Glomerular endothelial cell (primary cell): ENCODE measurements at places on chromosomes 7 and 10. TPM values are rescaled to one million over a fixed set of nuclear protein-coding genes. Genes with fewer than 3 reads are reported as not detected.

GRCh38 chr7:155738652-155739537, 73.4 kb downstream of the SHH start:
- peak; percentile 54 for DNase-seq

DNA sequence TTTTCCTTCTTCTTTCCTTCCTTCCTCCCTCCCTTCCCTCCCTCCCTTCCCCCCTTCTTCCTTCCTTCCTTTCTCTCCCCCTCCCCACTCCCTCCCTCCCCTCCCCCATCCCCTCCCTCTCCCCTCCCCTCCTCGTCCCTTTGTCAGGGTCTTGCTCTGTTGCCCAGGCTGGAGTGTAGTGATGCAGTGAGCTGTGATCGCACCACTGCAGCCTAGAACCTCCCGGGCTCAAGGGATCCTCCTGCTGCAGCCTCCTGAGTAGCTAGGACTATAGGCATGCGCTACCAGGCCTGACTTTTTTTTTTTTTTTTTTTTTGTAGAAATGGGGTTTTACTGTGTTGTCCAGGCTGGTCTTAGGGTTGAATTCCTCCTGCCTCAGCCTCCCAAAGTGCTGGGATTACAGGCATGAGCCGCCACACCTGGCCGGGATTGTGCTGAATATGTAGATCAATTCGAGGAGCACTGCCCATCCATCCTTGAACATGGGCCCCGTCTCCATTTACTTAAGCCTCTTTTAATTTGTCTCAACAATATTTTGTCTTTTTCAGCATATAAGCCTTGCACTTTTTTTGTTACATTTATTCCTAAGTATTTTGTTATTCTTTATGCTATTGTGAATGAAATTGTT, 23.4 kb downstream of the GRIFIN start:
- DNase-seq: no peak

GRCh38 chr10:19719284-19719683, 96.9 kb upstream of the PLXDC2 start:
- no peak for DNase-seq

The BICC1 gene
- 8.8 and 22.9 TPM in 2 replicates for total RNA-seq

DNA sequence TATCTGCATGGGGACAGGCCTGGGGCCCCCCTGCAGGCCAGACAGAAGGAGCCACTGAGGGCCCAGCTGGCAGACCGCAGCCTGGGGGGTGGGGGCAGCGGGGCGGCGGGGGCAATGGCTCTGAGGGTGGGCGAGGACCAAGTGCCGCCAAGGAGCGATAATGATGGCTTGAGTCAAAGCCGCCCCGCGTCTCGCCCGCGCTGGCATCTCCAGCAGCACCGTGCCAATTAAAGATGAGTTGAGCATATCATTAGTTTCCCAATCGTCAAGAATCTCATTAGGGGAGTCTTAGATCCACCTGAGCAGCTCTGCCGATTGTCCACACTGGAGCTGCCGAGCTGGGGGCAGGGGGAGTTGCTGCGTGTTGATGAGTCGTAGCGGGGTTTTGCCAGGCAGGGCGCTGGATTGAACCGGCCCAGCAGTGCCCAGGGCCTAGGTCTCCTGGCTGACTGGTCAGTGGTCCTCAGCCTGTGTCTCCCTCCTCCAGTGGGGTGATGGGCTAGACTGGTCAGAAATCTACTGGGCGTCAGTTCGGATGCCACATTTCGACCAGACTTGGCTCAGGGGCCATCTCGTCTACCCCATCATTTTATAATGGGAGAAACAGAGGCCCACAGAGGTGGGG, 41.0 kb upstream of the PSMG3 start:
- no peak for DNase-seq

DNA sequence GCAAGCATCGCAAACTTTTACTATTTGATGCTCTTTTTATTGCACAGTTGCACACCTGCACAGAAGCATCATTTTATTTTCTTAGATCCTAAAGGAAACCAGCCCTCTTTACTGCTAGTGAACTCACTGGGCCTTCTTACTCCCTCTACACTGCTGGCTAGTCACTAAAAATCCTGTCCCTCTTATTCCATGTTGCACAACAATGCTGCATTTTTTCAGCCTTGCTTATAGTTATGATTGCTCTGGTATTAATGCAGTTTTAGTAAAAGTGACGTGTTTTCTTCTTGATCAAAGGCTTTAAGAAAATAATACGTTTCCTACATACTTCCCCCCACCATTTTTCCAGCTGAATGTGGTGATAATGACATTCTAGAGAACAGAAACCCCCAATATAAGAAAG, 132.9 kb upstream of the FAM3C start:
- no peak for DNase-seq

DNA sequence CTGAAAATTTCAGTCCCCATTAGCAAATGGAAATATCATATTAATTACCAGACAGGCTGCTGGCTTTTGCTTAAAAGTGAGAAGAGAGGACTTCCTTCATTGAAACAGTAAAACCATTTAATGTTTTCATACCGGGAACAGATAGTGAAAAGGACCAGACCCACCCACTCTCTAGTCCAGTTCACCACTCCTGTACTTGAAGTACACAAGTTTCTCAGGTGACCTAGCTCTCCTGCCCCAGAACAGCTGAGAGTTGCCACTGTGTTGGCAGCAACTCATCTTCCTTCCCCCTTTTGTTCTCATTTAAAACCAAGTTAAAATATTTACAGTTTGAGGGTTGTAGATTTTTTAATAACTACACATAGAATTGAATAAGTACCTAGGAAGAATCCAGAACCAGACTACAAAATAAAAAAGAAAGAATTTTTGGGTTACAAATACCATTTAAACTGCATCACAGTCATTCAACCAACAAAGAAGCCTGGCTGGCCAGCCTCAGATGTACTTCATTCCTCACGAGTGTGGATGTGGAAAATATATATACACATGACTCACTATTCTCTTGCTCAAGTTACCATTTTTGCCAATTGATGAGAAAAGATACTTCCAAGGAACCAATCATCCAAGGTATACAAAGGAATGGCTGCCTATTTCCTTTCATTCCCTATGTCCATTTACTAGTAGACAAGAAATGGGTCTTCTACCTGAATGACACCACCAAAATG, 68.1 kb downstream of the VPS41 start:
- DNase-seq: no peak

DNA sequence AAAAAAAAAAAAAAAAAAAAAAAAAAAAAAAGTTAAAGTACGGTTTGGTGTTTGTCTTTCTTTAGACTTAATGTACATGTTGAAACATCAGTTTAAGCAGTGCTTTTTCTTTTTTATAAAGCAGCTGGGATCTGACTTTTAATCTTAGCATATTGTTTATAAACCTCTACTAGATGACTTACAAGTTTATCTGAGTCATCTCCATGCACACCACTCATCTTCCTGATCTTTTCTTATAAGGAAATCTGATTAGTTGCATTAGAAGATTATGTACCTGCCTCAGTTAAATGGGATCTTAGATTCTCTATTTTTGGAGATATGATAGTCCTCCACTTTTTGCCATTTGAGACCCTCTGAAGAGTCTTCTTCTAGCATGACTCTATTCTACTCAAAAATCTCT, 391.9 kb upstream of the LRGUK start:
- no peak for DNase-seq

DNA sequence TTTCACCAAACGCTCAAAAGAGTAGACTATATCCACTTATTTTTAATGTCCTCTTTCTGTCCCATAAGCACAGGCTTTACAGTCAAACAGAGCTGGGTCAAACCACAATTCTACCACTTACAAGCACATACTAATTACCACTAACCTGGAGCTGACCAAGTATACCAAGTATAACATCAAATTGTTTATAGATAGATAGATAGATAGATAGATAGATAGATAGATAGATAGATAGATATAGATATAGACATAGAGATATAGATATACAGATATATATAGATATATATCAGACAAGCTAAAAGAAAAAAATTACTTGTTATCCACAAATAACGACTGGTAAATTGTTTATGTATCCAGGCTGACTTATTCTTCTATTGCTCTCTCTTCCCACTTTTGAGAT, 52.5 kb upstream of the SPOCK2 start:
- DNase-seq: no peak

DNA sequence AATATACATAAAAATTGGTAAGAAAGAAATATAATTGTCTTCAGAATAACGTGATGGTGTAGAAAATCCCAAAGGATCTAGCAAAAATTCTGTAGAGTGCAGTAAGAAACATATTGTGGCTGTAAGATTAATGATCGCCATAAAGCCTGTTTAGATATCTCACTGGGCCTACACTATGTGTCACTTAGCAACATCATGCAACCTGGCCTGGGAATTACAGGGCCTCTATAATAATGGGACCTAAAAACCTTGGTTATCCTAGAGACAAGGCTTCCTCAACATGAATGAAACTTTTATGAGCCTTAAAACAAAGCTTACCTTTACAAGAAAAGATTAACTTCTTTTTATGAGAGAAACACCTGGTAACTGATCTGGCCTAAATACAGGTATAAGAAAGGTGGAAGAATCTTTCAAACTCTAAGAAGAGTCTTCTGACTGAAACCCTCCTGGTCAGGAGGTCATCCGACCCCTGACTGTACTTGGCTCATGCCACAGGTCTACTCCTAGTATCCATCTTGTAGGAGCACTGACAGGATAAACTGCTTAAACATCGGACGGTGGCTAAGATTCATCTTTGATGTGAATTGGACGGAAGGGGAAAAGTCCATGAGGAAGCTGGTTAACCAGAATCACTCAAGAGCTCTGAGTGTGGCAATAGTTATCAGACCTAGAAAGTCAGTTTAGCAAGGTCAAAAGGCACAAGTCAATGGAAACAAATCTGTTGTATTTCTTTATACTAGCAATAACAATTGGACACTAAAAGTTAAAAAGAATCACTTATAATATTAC, 1155.1 kb upstream of the SORCS1 start:
- no peak for DNase-seq

The PPRC1 gene
- 21.6 and 31.5 TPM in 2 replicates for total RNA-seq

- DNase-seq: no peak
These were observed 48.3 kb upstream of the ZMIZ2 start for GRCh38 chr7:44700322-44700721.

GRCh38 chr7:157840914-157841772, 504.3 kb downstream of the DNAJB6 start:
- no peak for DNase-seq

GRCh38 chr7:107754642-107755041, 10.7 kb downstream of the CBLL1 start:
- no peak for DNase-seq

DNA sequence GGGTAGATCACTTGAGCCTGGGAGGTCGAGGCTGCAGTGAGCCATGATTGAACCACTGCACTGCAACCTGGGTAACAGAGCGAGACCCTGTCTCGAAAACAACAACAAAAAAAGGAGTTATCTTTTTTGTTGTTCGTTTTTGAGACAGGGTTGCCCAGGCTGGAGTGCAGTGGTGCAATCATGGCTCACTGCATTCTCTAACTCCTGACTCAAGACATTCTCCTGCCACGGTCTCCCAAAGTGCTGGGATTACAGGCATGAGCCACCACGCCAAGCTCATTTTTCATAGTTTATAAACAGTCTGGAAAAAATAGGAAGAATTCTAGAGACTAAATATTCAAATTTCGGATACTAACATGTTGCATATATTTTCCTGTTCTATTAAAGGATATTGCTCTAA, 29.4 kb downstream of the SFXN4 start:
- DNase-seq: no peak

- DNase-seq: no peak
These were observed 54.9 kb downstream of the TMEM168 start for GRCh38 chr7:112735261-112735660.

GRCh38 chr10:93992400-93993030, 1.2 kb upstream of the PLCE1 start:
- no peak for DNase-seq

The VSTM4 gene
- 0.15 and 0.35 TPM in 2 replicates for total RNA-seq

DNA sequence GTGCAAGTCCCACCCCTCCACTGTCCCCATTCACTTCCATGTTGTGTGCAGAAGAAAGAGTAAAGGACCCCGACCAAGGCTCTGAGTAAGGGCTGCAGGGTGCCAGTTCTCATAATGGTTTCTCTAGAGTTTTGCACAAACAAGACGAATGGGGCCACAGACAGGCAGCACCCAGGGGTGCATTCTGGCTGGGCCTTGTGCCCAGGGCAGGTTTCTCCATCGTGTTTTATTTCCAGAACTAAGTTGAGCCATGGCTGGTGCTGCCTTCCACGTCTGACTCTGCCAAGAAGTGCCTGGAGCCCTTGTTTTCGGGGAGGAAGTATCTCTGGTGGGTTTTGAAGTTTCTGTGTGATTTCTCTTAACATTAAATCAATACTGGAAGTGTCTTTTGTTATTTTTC, 95.0 kb upstream of the SDK1 start:
- no peak for DNase-seq

The CNNM1 gene
- 0.24 TPM in 1 of 2 replicates, not detected in the other for total RNA-seq

GRCh38 chr7:157395206-157395605, 58.4 kb downstream of the DNAJB6 start:
- DNase-seq: no peak

- DNase-seq: no peak
These were observed 1.3 kb upstream of the SORBS1 start for GRCh38 chr10:95562341-95562965.

DNA sequence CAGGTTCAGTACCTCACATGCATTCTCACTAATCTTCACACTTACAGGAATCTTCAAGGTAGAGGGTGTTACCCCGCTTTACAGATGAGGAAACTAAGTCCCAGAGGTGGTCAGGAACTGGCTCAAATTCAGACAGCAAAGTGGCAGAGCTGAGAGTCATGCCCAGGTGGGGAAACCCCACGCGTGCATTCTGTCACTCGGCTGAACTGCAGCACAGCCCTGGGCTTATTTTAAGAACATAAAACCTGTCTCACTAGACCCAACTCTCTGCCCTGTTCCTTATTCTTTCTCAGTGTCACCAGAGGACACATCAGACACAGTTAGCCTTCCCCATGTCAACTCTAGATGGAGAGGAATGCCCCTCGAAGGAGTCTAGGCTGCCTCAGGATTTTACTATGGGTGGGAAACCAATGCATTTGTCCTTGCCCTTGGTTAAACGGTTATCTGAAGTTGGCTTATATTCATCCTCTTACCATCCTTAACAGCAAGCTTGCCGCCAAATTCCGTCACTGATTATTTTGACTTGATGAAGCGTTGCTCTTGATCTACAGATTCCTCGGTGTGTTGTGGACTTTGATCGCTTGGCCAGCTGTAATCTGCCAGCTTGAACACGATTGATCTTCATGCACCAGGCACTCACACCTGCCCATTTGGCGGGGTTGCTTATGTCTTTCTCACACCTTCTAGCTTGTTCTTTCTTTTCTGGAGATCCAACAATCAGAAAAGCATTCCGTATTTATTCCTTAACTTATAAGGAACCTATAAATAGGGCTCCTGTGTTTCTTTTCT, 627.9 kb downstream of the SDK1 start:
- no peak for DNase-seq

DNA sequence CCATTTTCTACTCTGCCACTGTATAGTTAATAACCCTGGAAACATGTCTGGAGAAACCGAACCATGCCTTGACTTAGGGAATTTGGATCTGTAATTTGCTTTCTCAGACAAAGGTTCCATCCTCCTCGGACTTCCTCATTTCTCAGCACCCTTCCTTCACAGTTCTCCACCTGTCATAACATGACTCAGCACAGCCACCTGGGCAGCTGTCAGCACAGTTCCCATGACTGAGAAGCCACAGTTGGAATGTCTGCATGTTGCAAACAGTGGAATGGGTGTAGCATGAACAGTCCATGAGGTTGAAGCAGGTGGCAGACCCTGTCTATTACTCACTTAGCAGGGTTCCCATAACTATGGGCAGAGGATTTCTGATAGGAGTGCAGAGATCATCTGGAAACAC, 634 bp upstream of the OR9A4 start:
- DNase-seq: no peak

The TET1 gene
- 2.1 and 2.4 TPM in 2 replicates for total RNA-seq
